ENCODE measurements at places on chromosomes 7 and 10. TPM values are rescaled to one million over a fixed set of nuclear protein-coding genes. Genes with fewer than 3 reads are reported as not detected.

Gene SPDYE2
- total RNA-seq = not detected

Gene HOXA5
- total RNA-seq = 10.4 TPM

GRCh38 chr10:79431428-79431827 lies 14.0 kb downstream of the ZCCHC24 start:
- DNase-seq = no peak

GRCh38 chr7:81685270-81685868 lies 84.5 kb downstream of the HGF start:
- no peak for DNase-seq

GRCh38 chr10:107299606-107300005 lies 135.1 kb upstream of the SORCS1 start:
- DNase-seq = no peak

DNA sequence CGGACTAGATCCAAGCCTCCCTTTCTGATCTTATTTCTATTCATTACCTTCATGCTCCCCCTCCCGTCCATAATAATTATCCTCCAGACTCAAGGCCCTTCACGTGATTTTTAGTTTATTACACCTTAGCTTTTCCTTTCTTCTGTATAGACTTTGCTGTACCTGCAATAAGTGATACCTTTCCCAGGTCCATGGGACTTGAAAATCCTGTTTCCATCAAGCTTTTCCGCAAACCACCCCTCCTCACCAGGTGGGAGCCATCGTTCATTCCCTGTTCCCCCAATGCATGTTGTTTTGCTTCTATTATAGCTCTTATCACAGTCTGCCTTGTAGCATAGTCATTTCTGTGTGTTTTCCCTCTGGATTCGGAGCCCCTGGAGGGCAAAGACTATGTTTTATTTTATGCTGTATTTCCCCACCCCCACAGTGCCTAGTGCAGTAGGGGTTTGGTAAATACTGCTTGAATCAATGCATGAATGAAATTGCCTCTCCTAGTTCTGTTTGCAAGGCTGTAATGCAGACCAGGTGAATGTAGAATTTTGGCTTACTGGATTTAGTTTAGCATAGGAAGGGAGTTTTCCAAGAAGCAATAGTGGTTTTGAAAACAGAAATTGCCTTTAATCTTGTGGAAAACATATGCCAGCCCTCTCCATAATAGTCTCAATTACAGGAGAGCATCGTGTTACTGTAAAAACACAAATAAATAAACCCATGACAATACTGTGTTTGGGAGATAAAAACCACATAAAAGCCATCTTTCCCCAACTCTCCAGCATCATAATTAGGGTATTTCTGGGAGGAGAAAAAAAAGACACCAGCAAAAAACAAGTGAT lies 213.4 kb downstream of the AUTS2 start:
- DNase-seq = no peak
